ENCODE measurements at places on chromosomes 5 and 9.

GRCh38 chr9:94630833-94631232 is 8.5 kb downstream of the FBP1 start:
- no peak for DNase-seq

- no peak for DNase-seq
Measured at GRCh38 chr5:94674490-94675382, 56.3 kb downstream of the SLF1 start.

GRCh38 chr5:378301-378891 is 56.9 kb downstream of the AHRR start:
- DNase-seq = peak; percentile 62

DNA sequence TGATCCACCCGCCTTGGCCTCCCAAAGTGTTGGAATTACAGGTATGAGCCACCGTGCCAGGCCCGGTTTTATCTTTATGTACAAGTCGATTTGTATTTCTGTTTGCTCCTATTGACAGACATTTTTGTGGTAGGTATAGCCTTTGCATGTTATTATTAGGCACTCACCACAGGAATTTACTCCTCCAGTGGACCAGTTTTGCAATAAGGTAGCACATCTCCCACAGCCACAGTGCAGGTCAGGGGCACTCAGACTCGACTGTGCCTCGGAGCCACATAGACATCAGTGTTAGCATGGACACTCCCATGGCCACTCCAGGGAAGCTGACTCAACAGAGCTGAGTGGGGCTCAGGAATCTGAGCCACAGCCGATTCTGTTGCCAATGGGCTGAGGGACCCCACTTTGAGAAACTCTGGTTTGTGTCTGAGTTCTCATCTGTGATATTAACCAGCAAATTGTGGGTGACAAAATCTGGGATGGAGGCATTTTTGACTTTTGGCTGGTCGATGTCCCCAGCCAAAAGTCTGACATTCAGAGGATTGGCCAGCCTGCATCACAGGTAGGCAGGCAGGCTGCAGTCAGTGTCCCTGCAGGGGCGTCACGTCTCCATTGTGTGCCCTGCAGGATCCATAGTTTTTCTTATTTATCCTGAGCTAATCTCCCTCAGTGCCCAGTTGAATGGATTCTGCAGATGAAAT is 15.0 kb upstream of the SHB start:
- DNase-seq = no peak

GRCh38 chr9:107870927-107871680 is 381.5 kb upstream of the KLF4 start:
- DNase-seq = no peak

DNA sequence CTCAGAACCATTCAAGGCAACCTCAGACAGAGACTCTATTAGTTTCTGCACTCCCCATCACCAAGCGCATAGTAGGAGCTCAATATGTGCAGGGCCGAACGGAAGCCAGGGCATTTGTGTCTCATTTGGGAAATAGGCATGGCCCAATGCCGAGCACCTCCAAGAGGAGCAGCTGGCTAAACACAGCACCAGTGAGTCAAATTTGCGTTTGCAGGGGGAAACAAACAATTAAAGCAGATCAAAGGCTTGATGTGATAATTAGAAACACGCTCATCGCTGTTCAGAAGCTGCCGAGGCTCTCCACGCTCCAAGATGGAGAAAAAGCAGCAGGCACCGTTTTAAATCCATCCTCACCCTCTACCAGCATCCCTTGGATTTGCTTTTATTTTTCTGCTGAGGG is 225.3 kb downstream of the AGTPBP1 start:
- DNase-seq = no peak

DNA sequence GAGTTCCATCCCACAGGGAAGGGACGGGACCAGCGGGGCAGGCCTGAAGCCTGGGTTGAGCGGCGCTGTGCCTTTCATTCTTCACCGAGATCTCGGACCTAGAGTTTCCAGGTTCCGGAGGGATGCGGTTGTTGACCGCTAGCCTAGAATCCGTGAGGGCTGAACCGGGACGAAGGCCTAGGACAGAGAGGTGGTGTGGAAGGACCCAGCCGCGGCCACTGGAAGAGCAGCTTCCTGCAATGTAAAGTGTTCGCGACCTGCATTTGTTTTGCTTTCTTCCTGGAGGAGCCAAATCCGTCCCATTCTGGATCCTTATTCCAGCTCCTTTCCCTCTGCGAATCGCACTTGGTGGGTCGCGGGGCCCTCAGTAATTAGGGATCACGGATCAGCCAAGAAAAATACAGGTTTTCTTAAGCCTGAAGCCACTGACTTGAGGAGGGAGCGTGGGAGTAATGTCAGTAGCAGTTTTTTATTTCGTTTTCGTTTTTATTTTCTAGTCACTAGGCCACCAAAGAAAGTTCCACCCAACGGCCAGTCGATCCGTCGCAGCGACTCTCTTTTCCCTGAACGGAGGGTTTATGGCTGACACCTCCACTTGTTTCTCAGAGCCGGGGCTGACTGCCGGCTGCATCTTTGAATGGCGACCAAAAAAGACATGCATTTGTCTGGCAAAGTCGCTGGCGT is 48.6 kb downstream of the ANXA2R start:
- DNase-seq = no peak

- no peak for DNase-seq
Measured at GRCh38 chr9:36632892-36633291, 60.2 kb downstream of the MELK start.

GRCh38 chr9:89657765-89658164 is 53.0 kb downstream of the GADD45G start:
- DNase-seq = no peak

DNA sequence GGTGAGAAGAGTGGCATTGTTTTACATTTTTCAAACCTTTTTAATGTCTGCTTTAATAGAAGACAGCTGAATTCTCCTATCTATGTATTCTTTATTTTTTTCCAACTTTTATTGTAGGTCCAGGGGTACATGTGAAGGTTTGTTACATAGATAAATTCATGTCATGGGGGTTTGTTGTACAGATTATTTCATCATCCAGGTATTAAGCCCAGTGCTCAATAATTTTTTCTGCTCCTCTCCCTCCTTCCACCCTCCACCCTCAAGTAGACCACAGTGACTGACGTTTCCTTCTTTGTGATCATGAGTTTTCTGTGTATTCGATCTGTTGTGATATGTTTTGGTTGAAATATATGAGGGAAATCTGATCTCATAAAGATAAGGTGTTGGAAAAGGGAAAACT is 1.7 kb upstream of the SREK1 start:
- DNase-seq = no peak

DNA sequence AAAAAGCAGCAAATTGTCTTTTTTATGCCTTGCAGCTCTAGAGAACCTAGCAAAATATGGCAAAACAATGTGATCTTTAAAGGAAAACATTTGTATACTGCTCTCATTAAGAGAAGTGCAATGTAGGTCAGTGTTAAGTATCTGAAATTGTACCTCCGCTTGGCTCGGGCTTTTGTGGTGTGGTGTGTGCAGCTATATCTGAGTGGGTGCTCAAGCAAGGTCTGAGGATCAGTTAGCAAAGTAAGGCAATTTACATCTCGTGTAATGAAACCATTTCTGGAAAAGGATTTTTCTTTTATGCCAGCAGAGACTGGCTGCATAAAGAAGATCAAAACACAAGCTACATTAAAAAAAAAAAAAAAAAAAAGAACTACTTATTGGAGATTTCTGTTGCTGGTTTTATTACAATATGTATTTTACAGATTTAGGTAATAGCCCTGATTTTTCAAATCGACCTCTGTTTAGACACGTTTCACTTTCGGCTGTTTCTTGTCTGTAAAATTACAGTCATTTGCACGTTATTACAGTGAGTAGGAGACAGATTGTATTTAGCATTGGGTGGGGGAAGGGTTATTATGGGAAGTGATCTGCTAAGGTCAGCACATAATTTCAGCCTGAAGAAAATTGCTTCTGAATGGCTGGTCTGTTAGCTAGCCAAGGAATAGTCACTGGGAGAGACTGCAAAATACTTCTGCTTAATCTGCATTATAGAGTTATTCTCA is 7.9 kb upstream of the ZNF608 start:
- no peak for DNase-seq

DNA sequence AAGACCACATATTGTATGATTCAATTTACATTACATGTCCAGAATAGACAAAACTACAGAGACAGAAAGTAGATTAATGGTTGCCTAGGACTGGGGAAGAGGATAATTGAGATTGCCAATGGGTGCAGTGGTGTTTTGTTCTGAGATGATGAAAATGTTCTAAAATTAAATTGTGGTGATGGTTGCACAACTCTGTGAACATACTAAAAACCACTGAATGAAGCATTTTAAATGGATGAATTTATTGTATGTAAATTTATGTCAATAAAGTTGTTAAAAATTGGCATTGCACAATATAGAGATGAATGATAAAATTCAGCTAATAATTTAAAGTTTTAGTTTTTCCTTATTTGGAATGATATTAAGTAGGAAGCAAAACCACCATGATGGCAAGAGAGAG is 109.5 kb upstream of the NR4A3 start:
- no peak for DNase-seq

DNA sequence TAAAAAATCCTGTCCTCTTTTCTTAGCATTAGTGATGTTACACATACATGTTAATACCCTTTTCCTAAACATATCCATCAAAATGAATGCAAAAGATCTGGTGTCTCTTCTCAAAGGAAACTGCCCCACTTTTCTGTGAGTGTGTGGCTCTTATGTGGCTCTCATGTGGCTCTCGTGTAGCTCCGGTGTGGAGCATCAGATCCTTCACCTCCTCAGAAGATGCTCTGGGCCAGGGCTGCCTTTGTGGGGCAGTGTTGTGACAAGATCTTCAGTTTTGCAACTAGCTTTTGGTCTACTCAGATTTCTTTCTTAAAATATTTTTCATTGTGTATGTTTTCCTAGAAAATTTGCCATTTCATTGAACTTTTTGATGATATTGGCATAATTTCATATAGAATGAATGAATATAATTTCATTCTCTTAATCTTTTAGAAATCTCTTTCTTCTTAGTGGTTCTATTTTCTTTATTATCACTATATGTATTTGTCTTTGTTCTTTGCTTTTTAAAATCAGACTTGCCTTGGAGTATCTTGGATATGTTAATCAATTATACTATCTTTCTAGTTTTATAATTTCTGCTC is 19.4 kb downstream of the GARNL3 start:
- DNase-seq = peak; percentile 3

DNA sequence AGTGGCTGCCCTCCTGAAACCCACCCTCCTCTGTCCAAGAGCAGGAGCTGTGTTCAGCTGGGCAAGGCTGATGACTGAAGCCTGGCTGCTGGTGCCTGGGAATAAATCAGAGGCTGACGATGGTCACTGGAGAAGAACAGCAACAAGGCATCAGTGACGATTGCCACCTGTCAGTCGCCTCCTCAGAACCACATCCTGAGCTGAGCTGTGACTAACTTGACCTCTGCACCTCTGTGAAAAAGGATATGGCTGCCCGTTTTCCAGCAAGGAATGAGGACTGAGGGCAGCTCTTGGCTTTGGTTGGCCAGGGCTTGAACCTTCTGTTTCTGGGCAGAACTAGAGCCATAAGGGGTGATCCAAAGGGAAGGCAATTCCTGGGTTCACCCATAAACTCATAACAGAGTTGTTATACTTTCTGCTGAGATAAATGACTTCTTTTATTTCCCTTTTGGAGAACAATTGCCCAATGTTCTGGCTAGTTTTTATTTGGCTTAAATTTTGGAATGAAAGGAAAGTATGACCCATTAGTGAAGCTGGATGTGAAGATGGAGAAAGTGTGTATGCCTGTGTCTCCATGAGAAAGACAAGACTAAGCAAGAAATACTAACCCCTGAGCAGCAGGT is 40.1 kb downstream of the TRIP13 start:
- DNase-seq = no peak

- no peak for DNase-seq
Measured at GRCh38 chr5:55222092-55222984, 4.8 kb downstream of the MCIDAS start.

- DNase-seq = no peak
Measured at GRCh38 chr5:81778642-81779041, 27.7 kb upstream of the SSBP2 start.

DNA sequence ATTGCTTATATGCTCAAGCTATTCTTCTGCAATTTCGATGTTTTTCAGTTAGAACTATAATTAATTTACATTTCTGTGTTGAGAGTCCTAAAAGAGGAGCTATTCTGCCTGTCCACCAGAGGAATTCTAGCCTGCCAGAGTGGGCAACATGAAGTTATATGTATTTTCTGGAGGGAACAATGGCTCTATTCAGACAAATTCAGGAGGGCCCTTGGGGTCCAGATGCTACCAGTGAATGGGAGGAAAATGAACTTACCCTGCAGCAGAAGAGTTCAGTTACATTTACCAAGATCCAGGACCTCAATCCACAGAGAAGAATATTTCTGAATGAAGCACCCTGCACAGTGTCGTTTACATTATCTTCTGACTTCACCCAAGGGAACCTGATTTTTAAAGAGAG is 80.7 kb downstream of the ITGA1 start:
- DNase-seq = no peak

DNA sequence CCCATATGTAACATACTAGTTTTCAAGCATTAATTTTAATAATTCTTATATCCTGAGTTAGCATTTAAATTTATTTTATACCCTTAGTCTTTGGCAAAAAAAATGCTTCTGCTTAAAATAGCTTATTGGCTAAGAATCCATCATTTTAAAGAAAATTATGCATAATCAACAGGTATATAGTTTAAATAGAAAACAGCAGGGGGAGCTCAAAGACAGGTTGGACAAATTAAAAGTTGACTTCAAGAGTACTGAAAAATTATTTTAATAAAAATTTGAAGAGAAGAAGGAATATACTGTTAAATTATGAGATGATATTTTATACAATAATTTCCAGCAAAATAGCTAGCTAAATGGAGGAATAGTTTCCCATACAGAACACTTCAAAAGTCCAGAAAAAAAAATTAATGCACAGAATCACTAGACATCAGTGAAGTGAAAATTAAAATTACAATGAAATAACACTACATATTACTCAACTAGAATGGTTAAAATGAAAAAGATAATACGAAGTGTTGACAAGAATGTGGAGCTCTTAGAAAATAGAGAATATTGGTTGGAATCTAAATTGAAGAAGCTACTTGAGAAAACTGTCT is 387.1 kb downstream of the PDE4D start:
- no peak for DNase-seq

GRCh38 chr5:20114526-20114925 is 126.5 kb upstream of the CDH18 start:
- DNase-seq = no peak

GRCh38 chr5:114325541-114325940 is 36.3 kb upstream of the KCNN2 start:
- no peak for DNase-seq

GRCh38 chr5:136677217-136677616 is 311.9 kb upstream of the TRPC7 start:
- DNase-seq = no peak

DNA sequence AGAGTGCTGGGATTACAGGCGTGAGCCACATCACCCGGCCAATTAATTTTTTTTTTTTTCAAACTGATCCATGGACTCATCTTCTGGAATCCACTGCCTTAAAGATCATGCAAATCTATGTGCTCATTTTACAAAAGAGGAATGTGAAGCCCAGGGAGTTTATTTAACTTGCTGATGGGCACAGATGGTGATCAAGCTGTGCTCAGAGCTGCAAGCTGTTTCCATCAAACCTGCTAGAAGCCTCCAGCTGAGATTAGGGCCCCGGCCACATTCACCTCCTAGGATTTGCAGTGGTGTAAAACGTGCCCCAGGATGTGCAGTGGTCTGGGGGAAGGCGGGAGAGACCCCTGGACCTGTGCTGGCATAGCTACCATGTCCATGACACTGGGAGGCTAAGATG is 56.1 kb upstream of the TUT7 start:
- DNase-seq = no peak
